LNCaP clone FGC (cell line): ENCODE measurements at places on chromosomes 7 and 10.

GRCh38 chr10:129921801-129922597 lies 42.1 kb downstream of the EBF3 start:
- no peak for DNase-seq

DNA sequence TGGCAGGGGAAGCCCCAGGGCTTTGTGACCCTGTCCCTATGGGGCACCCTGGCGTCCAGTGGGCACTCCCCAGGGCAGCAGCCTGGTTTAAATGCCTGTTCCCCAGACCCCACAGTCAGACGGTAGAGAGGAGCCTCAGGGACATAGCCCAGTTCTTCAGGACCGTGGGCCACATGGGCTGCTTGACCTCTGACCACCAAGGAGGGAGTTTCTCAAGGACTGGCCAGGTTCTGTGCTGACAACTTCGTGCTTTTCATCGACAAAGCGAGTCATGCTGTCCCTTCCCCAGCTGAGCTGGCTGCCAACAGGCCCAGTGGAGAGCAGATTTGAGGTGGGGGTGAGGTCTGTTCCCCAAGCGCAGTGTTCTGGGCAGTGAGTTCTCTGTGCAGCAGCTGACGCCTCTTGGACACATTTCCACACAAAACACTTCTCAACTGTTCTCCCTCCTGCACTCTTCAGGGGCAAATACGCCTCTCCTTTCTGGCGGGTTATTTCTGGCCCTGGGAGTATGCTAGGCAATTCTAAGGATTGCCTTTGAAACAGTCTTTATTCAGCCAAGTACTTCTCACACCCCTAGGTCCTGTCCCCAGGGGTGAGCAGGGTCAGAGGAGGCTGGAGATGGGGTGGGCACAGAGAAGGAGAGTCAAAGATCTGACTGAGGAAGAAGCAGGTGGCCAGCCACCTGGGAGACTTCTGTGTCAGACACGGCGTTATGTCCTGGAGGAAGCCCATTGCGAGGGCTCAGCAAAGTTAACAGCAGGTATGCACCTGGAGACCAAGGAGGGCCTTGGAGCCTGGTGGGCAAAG lies 57.3 kb upstream of the CAMK2B start:
- no peak for DNase-seq

DNA sequence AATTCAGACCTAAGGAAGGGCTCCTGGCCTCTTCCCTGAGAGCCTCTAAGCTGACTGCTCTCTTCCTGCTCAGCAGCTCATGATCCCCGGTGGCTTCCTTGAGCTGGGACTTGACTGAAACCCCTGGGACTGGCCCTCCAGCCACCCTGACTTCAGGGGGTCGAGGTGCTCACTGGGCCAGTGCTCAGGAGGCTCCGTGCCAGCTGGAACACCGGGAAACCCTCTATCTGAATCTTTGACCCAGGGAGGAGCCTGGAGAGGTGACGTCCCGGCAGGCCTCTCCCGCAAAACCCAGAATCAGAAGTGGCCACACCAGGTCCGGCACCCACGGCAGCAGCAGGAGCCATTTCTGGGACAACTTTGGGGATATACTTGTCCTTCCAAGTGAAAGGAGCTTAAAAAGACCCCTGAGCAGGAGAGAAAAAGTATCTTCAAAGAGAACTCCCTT lies 110.7 kb downstream of the WDR37 start:
- no peak for DNase-seq

GRCh38 chr7:102286237-102287110 lies at the start of gene SH2B2:
Gene SH2B2 (plus strand): TSS chr7:102286868. CDS start chr7:102300551, 13,683 bp downstream.
- DNase-seq, result no peak

- DNase-seq, result no peak
Observed at GRCh38 chr10:36170943-36171501, 528.9 kb upstream of the FZD8 start.

GRCh38 chr7:9407816-9408215 lies 974.4 kb downstream of the NXPH1 start:
- no peak for DNase-seq
